ENCODE measurements at places on chromosomes 13 and 19.

GRCh38 chr19:1627194-1627593, 21.9 kb upstream of the UQCR11 start:
- H3K27me3 ChIP-seq: no peaks in the 10 kb centered on the region
- H3K27ac ChIP-seq: no peak overlapping the region
- no peaks in the 10 kb centered on the region for H3K36me3 ChIP-seq
- DNase-seq: no peak
- no peaks in the 10 kb centered on the region for H3K4me1 ChIP-seq
- no peak overlapping the region for H3K4me3 ChIP-seq

DNA sequence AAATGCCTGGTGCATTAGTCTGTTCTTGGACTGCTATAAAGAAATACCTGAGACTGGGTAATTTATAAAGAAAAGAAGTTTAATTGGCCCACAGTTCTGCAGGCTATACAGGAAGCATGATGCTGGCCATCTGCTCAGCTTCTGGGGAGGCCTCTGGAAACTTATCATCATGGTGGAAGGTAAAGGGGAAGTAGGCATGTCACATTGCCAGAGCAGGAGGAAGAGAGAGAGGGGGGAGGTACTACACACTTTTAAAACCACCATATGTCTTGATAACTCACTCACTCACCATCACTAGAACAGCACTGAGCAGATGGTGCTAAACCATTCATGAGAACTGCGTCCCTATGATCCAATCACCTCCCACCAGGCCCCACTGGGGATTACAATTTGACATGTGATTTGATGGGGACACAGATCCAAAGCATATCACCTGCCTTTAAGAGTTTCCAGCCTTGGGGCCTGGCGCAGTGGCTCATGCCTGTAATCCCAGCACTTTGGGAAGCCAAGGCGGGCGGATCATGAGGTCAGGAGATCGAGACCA, 219.0 kb downstream of the KATNAL1 start:
- no peaks in the 10 kb centered on the region for H3K27me3 ChIP-seq
- H3K4me3 ChIP-seq: no peak overlapping the region
- no peak for DNase-seq
- no peak overlapping the region for H3K27ac ChIP-seq
- no peaks in the 10 kb centered on the region for H3K36me3 ChIP-seq

DNA sequence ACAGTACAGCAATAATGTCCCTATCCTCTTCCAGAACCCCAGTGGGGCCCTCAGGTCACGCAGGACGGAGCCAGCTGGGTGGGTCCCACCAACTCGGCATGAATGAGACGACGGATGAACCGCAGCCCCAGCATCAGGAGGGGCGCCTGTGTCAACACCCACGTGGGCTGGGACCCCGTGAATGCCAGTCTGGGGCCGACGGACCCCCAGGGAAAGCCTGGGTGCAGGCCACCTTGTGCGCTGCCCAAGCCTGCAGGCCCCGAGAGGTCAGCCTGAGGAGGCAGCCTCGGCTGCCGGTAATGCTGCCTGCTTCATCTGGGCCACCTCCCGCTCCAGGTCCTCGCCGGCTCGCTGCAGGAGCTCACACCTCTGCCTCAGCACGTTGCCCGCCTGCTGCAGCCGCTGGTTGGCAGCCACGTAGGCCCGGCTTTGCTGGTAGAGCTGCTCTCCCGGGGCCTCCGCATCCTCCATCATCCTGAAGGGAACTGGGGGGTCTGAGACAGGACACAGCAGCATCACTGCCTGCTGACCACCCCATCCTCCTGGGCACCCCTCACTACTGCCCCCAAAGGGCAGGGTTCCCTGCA, 4.2 kb downstream of the C19orf25 start:
- H3K4me3 ChIP-seq: no peak overlapping the region
- no peak overlapping the region for H3K27ac ChIP-seq
- H3K36me3 ChIP-seq: no peaks in the 10 kb centered on the region
- peaks cover 32% of the 10 kb centered on the region for H3K27me3 ChIP-seq
- peaks cover 9% of the 10 kb centered on the region for H3K4me1 ChIP-seq

GRCh38 chr19:12675940-12676339, 5.7 kb downstream of the DHPS start:
- no peak for DNase-seq
- H3K4me3 ChIP-seq: no peak overlapping the region
- H3K36me3 ChIP-seq: peaks cover 3% of the 10 kb centered on the region
- no peaks in the 10 kb centered on the region for H3K27me3 ChIP-seq

Data from breast epithelium (tissue), 4 donors.